ENCODE measurements at places on chromosomes 16 and 17.

DNA sequence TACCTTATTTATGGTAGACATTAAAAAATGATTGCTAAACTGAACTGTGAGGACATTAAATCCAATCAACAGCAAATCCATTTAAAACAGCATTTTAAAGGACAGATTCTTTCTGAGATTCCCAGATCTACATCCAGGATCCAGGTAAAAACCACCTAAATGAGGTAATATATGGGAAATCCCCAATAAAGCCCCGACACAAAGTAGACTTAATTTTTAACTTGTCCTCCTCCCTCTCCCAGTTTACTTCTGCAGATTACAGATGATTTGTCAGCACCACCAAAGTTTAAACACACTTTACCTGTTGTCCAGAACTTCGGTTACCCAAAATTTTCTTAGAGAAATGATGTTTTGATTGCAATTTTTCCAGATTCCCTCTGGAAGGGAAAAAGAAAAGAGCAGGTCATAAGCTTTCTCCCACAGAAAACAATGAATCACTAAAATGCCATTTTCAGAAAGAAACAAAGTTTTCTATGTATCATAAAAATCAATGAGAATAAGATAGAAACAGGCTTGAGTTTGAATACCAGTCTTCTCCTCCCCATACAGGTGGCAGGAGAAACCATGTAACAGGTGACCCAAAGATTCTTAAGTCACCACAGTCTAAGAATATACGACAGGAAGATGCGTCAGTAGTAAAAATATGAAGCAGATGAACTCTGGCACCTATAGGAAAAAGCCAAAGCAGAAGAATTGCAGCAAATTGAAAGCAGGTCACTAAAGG, 22.8 kb downstream of the GJC1 start:
- no peak for DNase-seq

DNA sequence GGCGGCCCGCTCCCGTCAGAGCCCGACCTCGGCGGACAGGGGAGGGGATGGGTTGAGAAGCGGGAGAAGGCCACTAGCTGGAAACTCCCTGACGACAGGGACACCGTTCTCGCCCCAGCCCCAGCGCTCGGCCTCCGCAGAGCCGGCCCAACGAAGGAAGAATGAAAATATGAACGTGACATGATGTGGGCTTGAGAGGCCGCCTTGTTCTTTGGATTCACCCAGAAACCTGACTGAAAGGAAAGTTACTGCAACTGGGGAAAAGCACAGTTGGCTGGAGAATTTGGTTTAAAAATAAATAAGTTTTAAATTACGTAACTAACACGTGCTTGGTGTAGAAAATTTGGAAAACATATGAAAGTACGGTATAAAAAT, 21.1 kb downstream of the NPTX1 start:
- no peak for DNase-seq

DNA sequence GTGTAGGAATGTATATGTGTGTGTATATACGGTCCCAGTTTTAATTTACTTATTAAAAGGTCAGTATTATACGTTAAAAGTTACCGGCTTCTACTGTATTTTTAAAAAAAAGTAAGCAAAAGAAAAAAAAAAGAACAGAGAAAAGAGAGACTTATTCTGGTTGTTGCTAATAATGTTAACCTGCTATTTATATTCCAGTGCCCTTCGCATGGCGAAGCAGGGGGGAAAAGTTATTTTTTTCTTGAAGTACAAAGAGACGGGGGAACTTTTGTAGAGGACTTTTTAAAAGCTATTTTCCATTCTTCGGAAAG, 1.6 kb downstream of the NOG start:
- DNase-seq: no peak

GRCh38 chr16:57648125-57648524, 19.7 kb downstream of the ADGRG1 start:
- DNase-seq: no peak

GRCh38 chr16:57892447-57893096, 78.4 kb downstream of the CNGB1 start:
- no peak for DNase-seq

DNA sequence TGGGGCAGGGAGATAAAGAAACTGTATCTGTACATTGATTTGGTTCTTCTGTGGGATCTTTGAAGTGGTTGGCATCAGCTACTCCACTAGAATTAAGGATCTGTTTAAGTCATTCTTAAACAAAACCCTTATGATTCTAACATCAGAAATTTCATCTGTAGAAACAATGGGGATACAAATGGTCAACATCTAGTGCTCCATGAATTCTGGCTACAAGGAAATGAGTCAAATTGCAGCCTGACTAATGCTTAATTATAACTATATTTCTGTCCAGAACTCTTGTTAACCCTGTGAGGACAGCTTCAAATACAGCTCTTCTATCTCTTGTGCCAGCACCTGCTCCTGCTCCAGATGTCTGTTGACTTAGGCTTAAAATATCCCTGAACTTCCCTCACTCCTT, 13.9 kb upstream of the GINS3 start:
- DNase-seq: no peak

- DNase-seq: peak; percentile 18
These were observed 680 bp downstream of the SKA2 start for GRCh38 chr17:59154292-59154720.

DNA sequence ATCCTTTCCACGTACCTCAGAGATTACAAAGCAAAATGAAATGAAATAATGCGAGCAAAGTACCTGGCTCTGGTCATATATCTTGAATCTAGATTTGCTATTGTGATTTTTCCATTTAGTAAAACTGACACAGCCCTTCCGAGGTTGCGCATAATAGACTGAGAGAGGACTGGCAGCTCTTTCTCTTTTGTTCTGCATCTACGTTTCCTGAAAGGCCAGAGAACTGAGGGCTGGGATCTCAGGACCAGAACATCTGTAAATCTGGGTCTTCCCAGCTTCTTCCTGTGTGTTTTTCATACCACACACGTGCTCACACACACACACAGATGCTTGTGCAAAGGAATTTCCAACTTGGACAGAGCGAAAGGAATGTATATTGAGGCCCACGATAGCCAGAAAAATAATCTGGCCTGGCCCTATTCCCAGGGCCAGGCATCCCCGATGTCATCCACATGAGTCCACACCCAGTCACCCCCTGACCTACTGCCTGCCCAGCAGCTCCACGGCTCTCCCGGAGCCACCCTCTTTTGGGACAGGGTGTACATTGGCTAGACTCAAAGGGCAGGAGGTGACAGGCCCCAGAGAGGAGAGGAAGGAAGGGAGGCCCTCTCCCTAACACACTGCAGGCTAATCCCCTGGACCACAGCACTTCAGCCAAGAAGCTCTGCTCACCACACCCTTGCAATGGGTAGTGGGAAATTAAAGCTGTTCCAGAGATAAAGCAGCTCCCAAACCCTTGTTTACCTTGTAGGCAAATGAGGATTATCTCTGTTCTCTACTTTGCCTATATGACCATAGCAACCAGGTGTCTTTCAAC, 41.8 kb downstream of the NOL11 start:
- DNase-seq: no peak

GRCh38 chr17:39791111-39791992, 53.6 kb downstream of the GRB7 start:
- DNase-seq: peak; percentile 74

DNA sequence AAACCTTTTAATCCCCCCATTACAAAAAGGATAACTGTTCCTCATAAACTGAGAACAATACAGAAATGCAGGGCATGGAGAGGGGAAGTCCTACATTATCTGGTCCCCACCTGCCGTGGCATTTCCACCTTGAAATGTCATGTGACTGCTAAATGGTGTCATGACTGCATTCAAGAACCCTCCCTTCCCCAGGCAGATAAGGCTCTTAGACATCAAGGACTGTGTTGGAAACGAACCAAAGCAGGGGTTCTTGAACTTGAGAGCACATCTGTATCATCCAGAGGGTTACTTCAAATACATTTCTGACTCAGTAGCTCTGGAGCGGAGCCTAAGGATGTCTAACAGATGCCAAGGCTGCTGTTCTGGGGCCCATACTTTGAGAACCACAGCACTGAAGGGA, 18.4 kb downstream of the CMTM3 start:
- no peak for DNase-seq

GRCh38 chr17:21425321-21425720, 49.2 kb downstream of the KCNJ12 start:
- DNase-seq: no peak

GRCh38 chr16:86567701-86568581, 1.3 kb downstream of the FOXC2 start:
- no peak for DNase-seq

- no peak for DNase-seq
These were observed 16.8 kb upstream of the DRG2 start for GRCh38 chr17:18070861-18071340.

DNA sequence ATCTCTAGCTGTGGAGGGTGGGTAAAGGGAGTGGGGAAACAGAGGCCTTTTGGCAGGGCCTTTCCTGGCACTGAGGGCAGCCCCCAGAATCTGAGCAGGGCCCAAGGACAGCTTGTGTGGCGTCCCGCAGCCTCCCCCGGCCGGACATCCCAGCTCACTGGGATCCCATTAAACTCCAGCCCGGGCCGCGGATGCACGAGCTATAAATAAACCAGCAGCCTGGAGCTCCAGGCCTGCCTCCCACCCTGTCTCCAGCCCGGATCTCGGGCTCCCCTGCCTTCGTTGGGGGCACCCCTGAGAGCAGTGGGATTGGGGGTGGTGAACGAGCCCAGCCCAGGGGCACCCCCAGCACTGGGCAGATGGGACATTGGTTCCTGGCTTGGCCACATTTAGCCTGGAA, 13.8 kb upstream of the AATK start:
- DNase-seq: no peak

DNA sequence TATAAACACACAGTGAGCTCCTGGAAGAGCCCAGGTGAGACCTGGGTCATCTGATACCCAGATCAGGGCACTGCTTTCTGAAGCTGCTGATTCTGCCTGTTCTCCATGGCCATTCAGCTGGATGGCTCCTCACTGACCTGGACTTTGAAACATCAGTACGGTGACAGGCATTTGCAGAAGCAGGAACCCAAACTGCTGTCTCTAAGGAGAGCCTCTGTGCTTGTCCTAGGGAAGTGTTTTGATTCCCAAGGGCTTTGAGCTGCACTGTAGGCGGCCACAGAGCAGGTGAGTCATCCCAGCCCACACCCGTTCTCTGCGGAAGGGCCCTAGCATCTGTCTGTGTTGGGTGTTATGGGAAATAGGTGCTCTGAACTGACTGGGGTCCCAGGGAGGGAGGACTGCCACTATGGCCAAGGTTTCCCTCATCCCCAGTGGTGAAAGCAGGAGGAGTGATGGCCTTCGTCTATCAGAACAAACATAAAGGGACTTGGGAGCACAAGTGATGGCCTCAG, 60.7 kb upstream of the ADCY9 start:
- DNase-seq: no peak

GRCh38 chr16:35140293-35140986, 1681.0 kb downstream of the TP53TG3F start:
- no peak for DNase-seq

DNA sequence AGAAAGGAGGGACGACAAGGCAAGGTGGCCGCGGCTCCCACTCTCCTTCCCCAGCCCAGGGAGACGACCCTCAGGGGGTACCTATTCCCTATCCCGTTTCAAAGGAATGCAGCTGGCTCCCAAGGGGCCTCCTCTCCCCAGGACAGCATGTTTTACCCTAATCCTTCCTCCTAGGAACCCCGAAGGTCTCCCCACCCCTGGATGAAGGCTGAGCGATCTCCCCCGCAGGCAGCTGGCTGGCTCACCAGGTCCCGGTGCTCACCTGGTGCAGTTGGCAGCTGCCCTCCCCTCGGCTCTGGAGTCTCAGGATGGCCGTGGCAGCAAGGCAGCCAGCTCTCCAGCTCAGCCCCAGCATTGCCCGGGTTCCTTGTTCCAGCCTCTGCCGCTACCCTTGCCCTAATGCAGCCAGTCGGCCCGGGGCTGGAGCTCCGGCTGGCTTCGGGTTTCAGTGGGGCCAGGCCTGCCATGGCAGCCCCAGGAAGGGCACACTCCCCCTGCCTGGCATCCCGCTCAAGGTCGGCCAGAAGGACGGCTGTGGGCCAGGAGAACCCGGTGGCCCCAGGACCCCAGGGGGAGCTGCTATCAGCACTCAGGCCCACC, 4.6 kb downstream of the CLUH start:
- no peak for DNase-seq

GRCh38 chr17:59829217-59830006, 63.3 kb downstream of the TUBD1 start:
- DNase-seq: peak; percentile 96

- DNase-seq: no peak
These were observed 17.6 kb downstream of the CDK5R1 start for GRCh38 chr17:32504166-32504990.

DNA sequence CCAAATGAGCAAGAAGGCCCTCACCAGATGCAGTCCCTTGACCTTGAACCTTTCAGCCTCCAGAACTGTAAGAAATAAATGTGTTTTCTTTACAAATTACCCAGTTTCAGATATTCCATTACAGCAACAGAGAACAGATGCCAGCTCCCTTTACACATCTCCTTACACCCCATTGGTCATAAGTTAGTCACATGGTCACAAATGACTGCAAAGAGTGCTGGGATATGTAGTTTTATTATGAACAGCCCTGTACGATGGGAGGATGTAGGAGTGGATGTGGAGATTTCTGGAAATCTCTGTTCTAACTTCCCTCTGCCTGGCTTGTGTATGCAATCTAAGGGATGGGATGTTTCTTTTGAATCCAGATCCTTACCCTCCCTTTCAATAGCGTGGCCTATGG, 13.3 kb upstream of the RPL38 start:
- peak; percentile 32 for DNase-seq

DNA sequence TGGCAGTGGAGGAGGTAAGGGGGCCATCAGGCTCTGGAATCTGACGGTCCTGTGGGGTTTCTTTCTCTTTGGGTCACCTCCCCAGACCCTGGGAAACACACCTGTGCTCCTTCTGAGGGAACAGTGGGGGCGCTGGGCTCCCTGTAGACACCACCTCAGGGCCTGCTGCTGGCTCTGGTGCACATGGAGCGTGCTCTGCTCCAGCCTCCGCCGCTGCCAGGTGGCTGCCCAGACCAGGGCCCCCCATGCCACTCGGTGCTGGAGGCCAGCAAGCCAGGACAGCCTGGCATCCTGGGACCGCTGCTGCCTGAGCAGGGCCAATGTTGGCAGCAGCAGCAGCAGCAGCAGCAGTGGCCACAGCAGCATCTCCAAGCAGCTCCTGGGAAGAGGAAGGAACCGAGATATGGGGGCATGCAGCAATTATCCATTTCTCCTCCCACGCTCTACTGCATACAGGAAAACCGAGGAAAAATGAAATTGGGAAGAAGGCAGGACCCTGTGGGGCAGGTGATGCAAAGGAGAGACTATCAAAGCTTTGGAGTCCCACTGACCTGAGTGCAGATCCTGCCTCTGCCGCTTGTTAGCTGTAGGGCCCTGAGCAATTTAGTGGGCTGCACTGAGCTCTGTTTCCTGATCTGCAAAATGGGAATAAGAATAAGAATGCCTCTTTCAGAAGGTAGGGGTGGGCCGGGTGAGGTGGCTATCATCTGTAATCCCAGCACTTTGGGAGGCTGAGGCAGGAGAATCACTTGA, 902 bp downstream of the GHDC start:
- DNase-seq: no peak

GRCh38 chr16:61897657-61898056, 138.6 kb downstream of the CDH8 start:
- DNase-seq: no peak

DNA sequence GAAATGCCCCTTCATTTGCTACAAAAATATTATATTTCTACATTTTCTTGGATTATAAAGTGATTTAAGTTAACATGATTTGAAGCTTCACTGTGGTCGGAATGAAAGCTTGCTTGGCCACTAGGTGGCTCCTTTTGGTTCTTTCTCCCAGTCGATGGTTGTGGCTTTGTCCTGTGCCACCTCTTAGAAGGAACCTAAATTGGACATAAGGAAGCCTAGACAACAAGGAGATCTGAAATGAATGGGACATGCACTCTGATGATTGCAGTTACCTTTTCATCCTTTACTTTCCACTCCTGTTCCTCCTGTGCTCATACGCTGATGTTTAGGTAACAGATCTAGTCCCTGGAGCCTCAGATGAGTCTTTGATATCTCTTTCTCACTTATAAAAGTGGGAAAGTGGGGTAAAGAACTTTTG, 39.2 kb downstream of the FTO start:
- peak; percentile 23 for DNase-seq
